Smooth muscle cell of the umbilical artery (primary cell): ENCODE measurements at places on chromosomes 7 and 10. TPM values are rescaled to one million over a fixed set of nuclear protein-coding genes. Genes with fewer than 3 reads are reported as not detected.

The ENO4 gene
- total RNA-seq: under 0.01 and 0.05 TPM in 2 replicates

The LIPN gene
- total RNA-seq: not detected in 2 replicates

The VPS37D gene
- 3.0 and 5.9 TPM in 2 replicates for total RNA-seq

The PRSS1 gene
- not detected in 2 replicates for total RNA-seq

The APBB1IP gene
- not detected in 2 replicates for total RNA-seq

The NKX2-3 gene
- total RNA-seq: 0.14 and 0.89 TPM in 2 replicates

The NUTM2E gene
- 0.05 TPM in 1 of 2 replicates, not detected in the other for total RNA-seq

The PLEKHS1 gene
- not detected in 2 replicates for total RNA-seq

The GRID2IP gene
- not detected in 2 replicates for total RNA-seq

The GPRIN2 gene
- total RNA-seq: not detected in 2 replicates
